ENCODE measurements at places on chromosomes 5 and 9.

DNA sequence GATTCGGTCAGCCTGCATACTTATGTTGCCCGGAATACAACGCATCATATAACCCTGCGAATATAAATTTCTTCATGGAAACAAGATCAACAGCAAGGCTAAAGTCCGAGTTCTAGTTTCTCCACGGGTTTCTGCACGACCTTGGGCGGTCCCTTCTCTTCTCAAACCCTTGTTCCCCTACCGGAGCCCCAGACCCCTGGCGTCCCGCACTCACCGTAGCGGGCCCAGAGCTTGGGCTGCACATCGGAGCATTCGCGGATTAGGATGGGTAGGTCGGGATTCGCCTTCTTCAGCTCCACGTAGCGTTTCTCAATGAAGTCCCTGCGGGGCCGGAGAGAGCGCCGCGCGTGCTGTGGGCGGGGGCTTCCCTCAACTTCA lies 399 bp downstream of the NDUFA2 start:
- DNase-seq, result no peak

DNA sequence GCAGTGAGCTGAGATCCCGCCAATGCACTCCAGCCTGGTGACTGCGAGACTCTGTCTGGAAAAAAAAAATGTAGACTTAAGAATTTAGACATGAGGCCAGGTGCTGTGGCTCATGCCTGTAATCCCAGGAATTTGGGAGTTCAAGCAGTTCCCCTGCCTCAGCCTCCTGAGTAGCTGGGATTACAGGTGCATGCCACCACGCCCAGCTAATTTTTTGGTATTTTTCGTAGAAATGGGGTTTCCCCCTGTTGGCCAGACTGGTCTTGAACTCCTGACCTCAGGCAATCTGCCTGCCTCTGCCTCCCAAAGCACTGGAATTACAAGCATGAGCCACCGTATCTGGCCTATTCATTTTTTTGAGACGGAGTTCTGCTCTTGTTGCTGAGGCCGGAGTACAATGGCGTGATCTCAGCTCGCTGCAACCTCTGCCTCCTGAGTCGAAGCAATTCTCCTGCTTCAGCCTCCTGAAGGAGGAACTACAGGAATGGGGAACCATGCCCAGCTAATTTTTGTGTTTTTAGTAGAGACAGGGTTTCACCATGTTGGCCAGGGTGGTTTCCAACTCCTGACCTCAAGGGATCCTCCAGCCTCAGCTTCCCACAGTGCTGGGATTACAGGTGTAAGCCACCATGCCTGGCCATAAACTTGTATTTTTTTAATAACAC lies 14.0 kb downstream of the DDX46 start:
- no peak for DNase-seq

DNA sequence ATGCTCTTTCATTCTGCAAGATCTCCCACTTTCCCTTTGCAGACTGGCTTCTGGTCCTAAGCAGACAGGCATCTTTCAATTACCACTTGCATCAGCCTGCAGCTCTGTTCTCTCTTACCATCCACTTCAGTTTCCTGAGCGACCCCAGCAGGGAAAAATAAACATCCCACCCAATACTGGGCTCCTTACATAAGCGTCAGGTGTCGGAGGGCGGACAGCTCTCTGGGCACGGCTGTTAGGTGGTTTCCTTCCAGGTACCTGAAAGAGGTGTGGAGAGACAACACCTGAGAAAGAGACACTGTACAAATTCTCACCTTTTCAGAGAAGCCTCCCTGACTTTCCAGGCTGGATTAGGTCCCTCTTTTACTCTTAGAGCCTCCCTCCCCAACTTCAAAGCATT lies 145.1 kb upstream of the PANK3 start:
- DNase-seq, result no peak

DNA sequence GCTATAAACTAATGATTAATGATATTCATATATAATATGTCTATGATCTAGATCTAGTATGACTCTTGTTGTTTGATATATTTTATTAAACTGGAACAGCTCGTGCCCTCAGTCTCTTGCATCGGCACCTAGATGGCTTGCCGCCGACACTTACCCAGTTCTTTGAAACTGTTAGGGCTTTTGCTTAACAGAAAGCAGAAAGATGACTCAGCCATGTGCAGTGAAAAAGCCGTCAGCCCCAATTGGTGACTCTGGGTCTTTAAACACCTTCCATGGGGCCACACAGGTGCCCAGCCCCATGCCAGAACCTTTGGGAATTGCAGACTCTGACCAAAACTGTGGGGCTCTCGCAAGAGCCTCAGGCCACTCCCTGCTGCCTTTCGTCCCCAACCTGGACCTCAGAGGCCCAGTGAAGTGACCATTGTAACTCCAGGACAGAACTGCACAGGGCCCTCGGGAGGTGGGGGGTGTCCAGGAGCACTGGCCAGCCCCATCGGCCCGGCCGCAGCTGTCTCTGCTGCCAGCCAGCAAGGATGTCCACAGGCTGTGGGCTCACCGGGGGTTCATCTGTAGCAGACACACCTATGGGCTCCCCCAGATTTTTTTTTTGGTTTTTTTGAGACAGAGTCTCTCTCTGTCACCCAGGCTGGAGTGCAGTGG lies 7.8 kb downstream of the LCN10 start:
- DNase-seq, result no peak

- DNase-seq, result no peak
Observed at GRCh38 chr5:33470544-33470943, 29.8 kb downstream of the TARS1 start.

DNA sequence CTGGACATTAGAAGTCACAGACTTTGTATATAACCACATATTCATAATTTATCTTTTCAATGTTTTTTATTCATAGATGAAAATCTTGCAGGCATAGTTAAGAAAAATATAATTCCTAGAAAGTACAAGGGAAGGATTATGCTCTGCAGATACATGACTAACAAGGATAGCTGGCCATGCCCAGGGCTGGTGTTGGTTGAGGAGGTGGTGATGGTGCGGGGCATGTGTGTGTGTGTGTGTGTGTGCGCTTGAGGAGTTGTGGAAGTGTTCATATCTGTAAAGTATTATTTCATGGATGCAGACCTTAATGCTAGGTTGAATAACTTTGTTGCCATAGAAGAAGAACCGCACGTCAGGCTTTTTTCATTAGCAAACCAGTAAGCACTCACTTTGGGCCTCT lies 1.3 kb downstream of the S1PR3 start:
- DNase-seq, result no peak

DNA sequence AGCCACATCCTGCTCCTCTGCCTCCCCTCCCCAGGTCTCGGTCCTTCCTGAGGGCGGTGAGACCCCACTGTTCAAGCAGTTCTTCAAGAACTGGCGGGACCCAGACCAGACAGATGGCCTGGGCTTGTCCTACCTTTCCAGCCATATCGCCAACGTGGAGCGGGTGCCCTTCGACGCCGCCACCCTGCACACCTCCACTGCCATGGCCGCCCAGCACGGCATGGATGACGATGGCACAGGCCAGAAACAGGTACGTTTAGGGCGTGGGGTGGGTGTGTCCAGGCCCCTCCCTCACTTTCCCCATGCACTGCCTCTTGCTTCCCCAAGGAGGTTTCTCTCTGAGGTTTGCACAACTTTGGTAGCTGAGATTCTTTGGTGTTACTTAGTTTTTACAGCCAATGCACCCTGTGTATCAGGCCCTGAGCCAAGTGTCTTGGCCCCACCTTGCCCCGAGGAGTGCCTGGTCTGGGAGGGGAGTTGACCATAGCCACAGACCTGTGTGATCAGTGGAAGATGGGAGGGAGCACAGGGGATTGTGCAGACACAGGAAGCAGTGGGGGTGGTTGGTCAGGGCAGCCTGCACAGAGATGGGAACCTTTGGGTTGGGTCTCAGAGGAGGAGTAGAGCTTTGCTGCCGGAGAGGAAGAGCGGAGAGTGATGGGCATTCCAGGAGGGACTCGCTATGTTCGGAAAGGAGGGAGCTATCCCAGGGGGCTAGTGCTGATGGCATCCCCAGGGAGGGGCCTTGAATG lies 50.8 kb downstream of the GSN start:
- DNase-seq, result no peak

GRCh38 chr9:36091026-36091953 lies 45.2 kb upstream of the GLIPR2 start:
- DNase-seq, result no peak

DNA sequence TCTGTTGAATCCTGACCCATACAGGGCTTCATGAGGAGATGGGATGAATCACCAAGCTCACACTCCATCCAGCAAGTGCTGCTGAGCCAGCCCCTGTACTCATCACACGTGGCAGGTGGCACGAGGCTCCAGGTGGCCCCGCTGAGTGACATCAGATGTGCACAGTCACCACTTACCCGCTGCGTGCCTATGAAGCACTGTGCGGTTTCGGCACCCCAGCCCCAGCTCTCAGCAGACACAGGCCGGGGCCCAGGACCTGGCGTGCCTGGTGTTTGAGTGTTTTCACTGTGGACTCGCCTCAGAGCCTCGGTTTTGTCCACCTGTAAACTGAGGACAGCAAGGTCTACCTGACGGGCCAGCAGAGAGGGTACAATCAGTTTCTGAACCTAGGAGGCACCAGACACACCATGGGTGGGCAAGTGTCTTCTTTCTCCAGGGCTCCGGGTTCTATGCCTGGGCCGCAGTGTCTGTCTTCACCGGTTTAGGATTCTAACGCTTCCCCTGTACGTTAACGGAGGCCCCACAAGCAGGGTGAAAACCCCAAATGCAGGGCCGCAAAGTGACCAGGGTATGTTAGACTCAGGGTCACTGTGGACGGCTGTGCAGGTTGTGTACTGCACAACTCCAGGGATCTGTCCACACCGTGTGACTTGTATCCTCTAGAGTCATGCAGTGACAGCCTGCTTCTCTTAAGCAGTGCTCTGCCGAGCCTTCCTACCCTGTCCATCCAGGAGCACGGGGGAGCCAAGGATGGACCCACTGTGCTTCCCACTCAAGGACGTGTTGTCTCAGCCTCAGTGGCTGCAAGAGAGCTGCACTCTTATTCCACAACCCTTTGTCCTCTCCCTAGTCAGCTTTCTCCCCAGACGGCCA lies 44.3 kb upstream of the COL5A1 start:
- DNase-seq, result no peak

DNA sequence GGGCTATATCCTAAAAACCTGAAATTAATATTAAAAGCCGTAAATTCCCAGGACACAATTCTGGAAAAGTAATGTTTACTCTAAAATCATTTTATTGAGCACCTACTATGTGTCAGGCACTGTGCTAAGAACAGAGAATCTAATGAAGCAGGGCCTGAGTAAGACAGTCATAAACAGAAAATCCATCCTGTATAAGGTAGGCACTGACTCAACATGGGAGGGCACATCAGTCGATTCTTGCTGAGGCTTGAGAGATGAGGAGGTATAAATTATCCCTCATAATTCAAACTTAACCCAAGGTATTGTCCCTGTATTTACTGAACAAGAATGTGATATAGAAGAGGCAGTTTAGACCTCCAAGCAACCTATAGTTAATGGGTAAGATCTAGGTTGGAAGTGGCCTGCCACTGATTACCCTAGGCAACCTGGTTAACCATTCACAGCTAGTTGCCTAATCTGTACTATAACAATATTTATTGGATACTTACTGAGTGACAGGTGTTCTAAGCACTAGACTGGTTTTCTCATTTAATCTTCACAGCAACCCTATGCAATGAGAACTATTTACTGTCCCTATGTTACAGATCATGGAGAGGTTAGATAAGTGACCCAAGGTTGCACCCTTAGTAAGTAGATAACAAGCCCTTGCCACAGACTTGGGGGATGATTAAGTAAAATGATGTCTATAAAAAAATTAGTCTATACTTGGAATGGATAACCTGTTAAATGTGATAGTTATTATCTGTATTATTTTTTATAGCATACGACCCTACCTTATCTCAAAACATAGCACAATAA lies 317.7 kb downstream of the PDE4D start:
- no peak for DNase-seq

- DNase-seq, result no peak
Observed at GRCh38 chr5:90853750-90854149, 295.2 kb downstream of the ADGRV1 start.

- DNase-seq, result no peak
Observed at GRCh38 chr5:170445936-170446335, 56.8 kb upstream of the KCNMB1 start.

- no peak for DNase-seq
Observed at GRCh38 chr9:99011161-99011709, 67.5 kb downstream of the COL15A1 start.

DNA sequence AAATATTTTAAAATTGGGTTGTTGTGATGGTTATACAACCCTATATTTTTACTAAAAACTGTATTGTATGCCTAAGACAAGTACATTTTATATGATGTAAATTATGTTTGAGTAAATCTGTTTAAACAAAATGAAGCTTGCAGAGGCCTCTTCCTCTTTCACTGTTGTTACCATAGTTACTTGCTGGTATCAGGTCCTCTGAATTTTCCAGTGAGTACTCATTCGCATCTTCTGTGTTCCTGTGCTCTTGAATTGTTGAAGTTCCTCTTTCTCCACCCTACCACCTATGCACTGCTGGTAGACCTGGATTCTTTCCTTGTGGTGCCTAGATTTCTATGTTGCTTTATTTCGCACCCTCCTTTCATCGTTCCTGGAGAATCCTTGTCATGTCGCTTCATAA lies 938.5 kb upstream of the ACO1 start:
- no peak for DNase-seq

DNA sequence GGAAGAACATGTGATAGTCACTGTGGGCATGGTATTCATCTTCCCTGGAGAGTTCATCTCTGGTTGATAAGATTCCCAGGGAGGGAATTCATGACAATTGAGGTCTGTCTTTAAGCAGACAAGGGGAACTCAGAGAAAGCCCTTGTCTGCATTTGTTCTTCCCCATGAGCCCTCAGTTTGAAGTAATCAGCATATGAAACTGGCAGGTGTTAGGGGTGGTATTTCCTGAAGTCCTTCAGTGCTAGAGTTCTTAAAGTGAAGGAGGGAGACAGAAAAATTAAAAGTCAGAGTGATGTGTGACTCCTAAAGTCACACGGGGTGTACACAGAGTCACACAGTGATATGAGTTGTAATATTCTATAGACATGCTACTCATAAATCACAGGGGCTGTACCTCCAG lies 60.6 kb upstream of the SYK start:
- no peak for DNase-seq

GRCh38 chr5:151550146-151550545 lies 41.0 kb downstream of the FAT2 start:
- DNase-seq, result no peak

DNA sequence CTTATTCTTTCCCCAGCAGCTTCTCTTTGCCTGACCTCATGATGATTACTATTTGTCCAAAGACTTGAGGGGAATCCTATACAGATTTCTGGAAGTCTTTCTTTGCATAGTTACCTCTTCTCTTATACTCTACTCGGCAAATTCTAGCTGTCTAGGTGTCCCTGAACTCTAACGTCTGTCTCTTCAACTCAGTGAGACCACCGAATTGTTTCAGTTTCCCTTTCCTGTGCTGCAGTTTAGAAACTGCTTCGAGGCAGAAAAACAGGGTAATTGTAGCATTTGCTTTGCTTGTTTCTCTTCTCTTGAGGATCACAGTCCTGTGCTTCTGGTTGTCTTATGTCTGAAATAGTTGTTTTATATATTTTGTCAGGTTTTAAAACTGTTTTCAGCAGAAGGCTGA lies 14.8 kb downstream of the LVRN start:
- DNase-seq, result no peak

DNA sequence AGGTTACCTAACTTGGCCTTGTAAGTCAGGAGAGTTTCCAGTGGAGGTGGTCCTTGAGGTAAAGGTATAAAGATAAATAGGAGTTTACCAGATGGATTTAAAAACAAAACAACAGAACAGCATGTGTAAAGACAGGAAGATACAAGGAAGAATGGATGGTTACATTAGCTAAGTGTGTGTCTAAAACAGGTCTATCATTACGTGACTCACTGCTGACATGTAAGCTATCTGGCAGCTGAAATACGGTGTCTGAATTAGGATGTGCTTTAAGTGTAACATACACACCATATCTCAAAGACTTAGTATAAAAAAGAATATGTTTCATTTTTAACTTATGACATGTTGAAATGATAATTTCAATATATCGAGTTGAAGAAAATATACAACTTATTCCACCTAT lies 405.1 kb upstream of the ADAMTSL1 start:
- no peak for DNase-seq

Measured in effector CD4-positive, alpha-beta T cell (primary cell).